Stimulated activated CD8-positive, alpha-beta memory T cell treated with anti-CD3 and anti-CD28 coated beads, Interleukin-7, amount 100 ng/mL, for 1 hour (primary cell): ENCODE measurements at places on chromosomes 11 and 22.

GRCh38 chr11:123585206-123585605 lies 69.2 kb downstream of the SCN3B start:
- no peak for DNase-seq

DNA sequence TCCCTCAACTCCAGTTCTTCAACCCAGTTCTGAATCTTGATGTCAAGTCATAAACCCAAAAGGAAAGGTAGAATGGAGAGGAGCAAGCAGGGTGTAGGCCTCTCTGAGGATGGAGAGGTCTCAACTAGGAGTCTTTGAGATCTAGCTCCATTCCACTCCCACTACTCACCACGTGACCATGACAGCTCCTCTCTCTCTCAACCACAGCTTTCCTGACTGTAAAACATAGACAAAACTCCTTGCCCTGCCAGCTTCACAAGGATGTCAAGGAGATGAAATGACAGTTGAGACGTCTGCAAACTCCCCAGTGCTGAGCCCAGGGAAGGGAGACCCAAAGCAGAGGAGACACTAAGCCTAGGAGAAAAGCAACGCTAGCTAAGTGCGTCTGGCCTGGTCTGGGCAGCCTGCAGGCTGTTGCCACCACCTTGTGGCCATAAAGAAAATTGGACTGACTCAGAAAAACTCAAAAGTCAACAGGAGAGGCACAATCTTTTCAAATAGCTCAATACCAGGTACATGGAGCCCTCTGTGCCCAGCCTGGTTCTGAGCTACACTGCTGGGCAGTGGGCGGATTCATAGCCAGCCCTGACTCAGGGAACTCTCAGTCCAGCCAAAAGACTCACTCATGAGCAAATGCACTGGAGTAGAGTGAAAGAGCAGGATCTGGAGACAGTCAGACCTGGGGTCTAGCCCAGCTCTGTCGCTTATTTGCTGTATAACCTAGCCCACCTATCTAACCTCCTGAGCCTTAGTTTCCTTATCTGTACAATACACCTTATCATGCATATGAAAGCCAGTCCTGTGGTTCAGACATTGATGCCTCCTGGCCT lies 3.4 kb downstream of the CLPB start:
- no peak for DNase-seq

DNA sequence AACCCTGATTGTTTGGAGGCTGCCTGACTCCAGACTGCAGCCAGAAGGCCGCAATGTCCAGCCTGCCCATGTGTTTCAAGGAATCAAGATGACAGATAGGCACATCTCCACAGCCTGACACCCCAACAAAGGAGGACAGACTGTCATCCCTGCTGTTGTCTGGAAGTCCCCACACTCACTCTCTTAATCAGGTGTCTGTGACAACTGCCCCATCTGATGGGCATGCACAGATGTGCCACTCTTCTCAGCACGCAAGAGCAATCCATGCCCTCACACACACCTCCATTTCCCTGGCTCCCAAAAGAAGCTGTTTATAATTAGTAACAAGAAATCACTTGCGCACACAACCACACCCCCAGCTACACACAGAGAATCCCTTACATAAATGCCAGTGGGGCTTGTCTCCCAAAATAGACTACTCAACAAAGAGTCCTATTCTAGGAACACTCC lies 117.6 kb downstream of the C11orf58 start:
- no peak for DNase-seq

DNA sequence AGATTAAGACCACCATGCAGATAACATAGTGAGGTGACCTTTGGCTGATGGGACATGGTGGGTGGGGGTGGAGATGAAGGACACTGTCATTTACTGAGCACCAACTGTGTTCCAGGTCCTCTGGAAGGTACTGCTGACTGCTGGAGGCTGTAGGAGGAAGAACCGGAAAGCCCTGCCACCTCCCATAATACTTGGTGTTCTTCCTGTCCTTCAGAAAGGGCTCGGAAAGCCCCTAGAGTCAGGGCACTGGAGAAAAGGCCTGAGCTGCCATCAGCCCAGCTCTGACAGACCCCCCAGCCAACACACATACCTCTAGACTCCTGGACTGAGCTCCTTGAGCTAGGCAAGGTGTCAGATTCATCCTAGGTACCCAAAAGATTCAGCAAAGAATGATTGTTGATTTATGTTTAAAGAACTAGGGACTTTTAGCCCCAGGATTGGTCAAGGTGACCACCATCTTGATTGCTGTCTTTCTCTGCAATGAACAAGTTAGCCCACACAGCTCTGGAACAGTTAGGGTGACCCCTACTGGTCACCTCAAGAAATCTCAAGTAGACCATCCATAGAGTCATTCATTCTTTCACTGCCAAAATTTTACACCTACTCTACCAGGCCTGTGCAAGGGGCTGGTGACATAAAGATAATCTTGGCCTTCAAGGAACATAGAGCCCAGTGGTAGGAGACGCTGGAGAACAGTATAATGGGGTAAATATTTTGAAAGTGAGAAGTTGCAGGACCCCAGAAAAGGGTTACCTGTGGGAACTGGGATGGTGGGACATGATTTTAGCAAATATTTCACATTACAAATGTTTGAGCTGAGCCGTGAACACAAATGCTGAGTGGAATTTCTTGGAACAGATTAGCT lies 39.4 kb downstream of the IRAG1 start:
- DNase-seq, result no peak

GRCh38 chr22:22924369-22925145 lies 36.9 kb downstream of the IGLL5 start:
- DNase-seq, result no peak

- no peak for DNase-seq
Observed at GRCh38 chr11:115226556-115226955, 277.7 kb downstream of the CADM1 start.
